ENCODE measurements at places on chromosomes 7 and 10. TPM values are rescaled to one million over a fixed set of nuclear protein-coding genes. Genes with fewer than 3 reads are reported as not detected.

The PODXL gene
- total RNA-seq, result 35.9 TPM

The LARP4B gene
- 36.8 TPM for total RNA-seq

The PKD2L1 gene
- 0.09 TPM for total RNA-seq

The TMEM176B gene
- 0.11 TPM for total RNA-seq

The LRRC17 gene
- not detected for total RNA-seq

The PPP1R3C gene
- 16.0 TPM for total RNA-seq

The ORC5 gene
- total RNA-seq, result 21.4 TPM

The POLR2J2 gene
- 0.28 TPM for total RNA-seq

The CCDC172 gene
- total RNA-seq, result not detected

The SFRP4 gene
- 4.0 TPM for total RNA-seq

The XRCC2 gene
- total RNA-seq, result 3.3 TPM

The ADIRF gene
- not detected for total RNA-seq

The CCL24 gene
- not detected for total RNA-seq

The GDI2 gene
- 223 TPM for total RNA-seq

The GFRA1 gene
- 10.0 TPM for total RNA-seq

The IFIT1B gene
- total RNA-seq, result not detected

The SLC26A4 gene
- total RNA-seq, result 0.19 TPM

The EGR2 gene
- total RNA-seq, result 0.52 TPM

The GNAI1 gene
- 34.6 TPM for total RNA-seq

The TFPI2 gene
- total RNA-seq, result 308 TPM

The GSTO2 gene
- total RNA-seq, result 1.5 TPM

The NKX1-2 gene
- total RNA-seq, result 0.06 TPM

The TMEM176A gene
- not detected for total RNA-seq

The PRSS37 gene
- total RNA-seq, result not detected

The WNT16 gene
- total RNA-seq, result 0.17 TPM

The FBXW4 gene
- total RNA-seq, result 20.1 TPM

The APBB1IP gene
- total RNA-seq, result 6.8 TPM

The TLX1 gene
- total RNA-seq, result not detected

The PAX4 gene
- total RNA-seq, result not detected

The SOSTDC1 gene
- total RNA-seq, result not detected

The BEND7 gene
- total RNA-seq, result 8.7 TPM

The PDE6C gene
- total RNA-seq, result not detected

The FAM25C gene
- total RNA-seq, result not detected

The PCLO gene
- 0.88 TPM for total RNA-seq

The MMD2 gene
- not detected for total RNA-seq

The PFKP gene
- 542 TPM for total RNA-seq

The HOXA11 gene
- total RNA-seq, result 0.70 TPM

The TAF3 gene
- 7.9 TPM for total RNA-seq

The LIPK gene
- not detected for total RNA-seq

The TDRD1 gene
- not detected for total RNA-seq

The TEX47 gene
- not detected for total RNA-seq

The CPXM2 gene
- not detected for total RNA-seq

The GHITM gene
- total RNA-seq, result 214 TPM

The HOXA5 gene
- 3.7 TPM for total RNA-seq

The PIK3CG gene
- not detected for total RNA-seq

The CC2D2B gene
- not detected for total RNA-seq

The EZH2 gene
- total RNA-seq, result 19.1 TPM

The MOGAT3 gene
- total RNA-seq, result not detected

The PHKG1 gene
- total RNA-seq, result 1.9 TPM

The OR13A1 gene
- not detected for total RNA-seq

The RBP3 gene
- total RNA-seq, result not detected

The CCDC146 gene
- 0.48 TPM for total RNA-seq

The FANK1 gene
- total RNA-seq, result 2.8 TPM

The CTTNBP2 gene
- 0.33 TPM for total RNA-seq

The ANKRD1 gene
- total RNA-seq, result 14.1 TPM

The CHST3 gene
- total RNA-seq, result 51.6 TPM

The CPN1 gene
- 0.20 TPM for total RNA-seq

Measured in A549 treated with GW870086 at 1 μM for 4 hours (cell line).